ENCODE measurements at places on chromosomes 16 and 17.

- DNase-seq, result no peak
Observed at GRCh38 chr16:69319381-69319780, 8.2 kb downstream of the VPS4A start.

- no peak for DNase-seq
Observed at GRCh38 chr16:7013990-7014389, 318.7 kb upstream of the RBFOX1 start.

- peak; percentile 61 for DNase-seq
Observed at GRCh38 chr17:15260376-15261257, 4.5 kb downstream of the PMP22 start.

GRCh38 chr16:59342669-59343068, 608.6 kb upstream of the GOT2 start:
- DNase-seq, result no peak

GRCh38 chr17:4569591-4569990, 9.2 kb upstream of the GGT6 start:
- no peak for DNase-seq

- peak; percentile 35 for DNase-seq
Observed at GRCh38 chr17:28720247-28720996, 637 bp downstream of the RPL23A start.

DNA sequence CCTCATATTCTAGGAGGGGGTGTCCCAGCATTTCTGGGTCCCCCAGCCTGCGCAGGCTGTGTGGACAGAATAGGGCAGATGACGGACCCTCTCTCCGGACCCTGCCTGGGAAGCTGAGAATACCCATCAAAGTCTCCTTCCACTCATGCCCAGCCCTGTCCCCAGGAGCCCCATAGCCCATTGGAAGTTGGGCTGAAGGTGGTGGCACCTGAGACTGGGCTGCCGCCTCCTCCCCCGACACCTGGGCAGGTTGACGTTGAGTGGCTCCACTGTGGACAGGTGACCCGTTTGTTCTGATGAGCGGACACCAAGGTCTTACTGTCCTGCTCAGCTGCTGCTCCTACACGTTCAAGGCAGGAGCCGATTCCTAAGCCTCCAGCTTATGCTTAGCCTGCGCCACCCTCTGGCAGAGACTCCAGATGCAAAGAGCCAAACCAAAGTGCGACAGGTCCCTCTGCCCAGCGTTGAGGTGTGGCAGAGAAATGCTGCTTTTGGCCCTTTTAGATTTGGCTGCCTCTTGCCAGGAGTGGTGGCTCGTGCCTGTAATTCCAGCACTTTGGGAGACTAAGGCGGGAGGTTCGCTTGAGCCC, 11.6 kb downstream of the STH start:
- DNase-seq, result no peak
